ENCODE measurements at places on chromosomes 12 and 14.

DNA sequence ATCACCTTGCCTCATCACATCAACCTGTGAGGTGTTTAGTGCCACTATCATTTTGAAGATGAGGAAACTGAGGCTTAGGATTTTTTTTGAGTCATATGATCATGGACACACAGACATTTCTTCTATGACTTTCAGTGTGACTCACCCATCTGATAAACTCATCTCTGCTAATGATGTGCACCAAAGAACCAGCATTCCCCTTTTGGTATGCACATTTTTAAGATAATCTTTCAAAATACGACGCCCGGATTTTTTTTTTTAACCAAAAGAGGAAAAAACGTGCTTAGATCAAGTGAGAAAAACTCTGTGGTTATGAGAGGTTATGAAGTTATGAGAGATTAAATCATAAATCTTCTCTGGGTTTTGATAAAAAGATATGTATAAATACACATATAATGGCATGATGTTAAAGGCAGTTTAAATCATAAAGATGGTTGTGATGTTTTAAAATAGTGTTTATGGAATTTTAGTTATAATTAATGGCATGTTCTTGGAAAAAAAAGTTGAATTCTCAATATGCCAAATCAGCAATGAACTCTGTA is 948.1 kb downstream of the TMTC2 start:
- DNase-seq, result no peak

DNA sequence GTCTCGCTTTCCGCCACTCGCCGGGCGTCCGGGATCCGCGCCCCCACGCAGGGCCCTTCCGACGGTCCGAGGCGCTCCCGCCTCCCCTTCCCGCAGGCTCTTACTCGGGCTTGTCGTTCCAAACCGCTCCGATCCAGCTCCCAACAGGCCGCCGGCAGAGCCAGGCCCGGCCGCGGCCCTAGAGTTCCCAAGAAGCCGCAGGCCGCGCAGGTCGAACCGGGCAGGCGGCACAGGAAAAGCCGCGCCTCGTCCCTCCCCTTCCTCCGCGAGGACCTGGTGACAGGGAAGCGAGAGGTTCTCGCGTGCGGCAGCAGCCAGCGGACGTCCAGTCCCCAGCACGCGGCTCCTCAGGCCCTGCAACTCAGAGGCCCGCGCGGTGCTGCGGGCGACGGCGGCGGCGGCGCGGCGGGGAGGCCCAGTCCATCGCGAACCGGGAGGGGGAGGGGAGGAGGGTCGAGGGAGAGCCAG is 272 bp downstream of the HECTD1 start:
- DNase-seq, result no peak

DNA sequence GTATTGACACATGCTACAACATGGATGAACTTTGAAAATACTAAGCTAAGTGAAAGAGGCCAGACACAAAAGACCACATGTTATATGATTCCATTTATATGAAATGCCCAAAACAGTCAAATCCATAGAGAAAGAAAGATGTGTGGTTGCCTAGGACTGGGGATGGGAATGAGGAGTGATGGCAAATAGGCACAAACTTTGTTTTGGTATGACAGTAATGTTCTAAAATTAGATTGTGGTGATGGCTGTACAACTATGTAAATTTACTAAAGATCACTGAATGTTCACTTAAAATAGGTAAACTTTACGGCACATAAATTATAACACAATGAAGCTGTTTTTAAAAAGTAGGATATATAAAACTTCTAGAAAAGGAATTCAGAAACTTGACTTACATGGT is 41.7 kb downstream of the PPP1R13B start:
- no peak for DNase-seq

GRCh38 chr14:34895277-34895676 is 20.1 kb upstream of the BAZ1A start:
- DNase-seq, result no peak

DNA sequence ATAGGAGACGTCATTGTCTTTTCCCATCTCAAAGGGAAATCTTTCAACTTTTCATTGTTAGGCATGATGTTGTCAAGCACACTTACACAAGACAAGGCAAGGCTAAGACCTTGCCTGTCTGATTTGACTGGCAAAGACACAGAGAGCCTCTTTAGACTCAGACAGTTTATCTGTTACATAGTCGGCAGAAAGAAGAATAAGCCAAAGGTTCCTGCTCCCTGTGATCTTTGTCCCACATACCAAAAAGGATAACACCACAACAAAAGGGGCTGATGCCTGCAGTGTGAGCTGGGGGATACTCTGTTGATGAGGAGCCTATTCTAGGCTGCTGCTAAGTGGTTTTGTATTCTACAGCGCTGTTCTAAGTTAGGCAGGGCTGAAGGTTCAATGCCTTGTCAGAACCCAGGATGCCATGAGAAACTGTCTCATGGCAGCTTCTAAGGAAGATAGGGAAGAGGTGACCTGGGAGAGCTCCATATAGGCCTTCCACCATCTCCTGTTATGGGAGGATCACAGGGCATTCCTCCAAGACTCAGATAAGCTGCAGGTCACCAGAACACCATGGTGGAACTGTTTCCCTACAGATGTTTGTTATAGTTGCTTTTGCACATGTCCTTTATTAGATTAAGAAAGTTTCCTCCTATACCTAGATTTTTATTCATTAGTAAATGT is 12.7 kb downstream of the ERC1 start:
- DNase-seq, result no peak

GRCh38 chr12:40801861-40802260 is 109.6 kb downstream of the CNTN1 start:
- DNase-seq, result no peak

- DNase-seq, result no peak
These were observed 1.4 kb upstream of the PWP1 start for GRCh38 chr12:107684029-107684795.

GRCh38 chr12:99523853-99524252 is 123.7 kb upstream of the GARIN6 start:
- DNase-seq, result no peak

- DNase-seq, result no peak
These were observed 12.5 kb upstream of the MARK3 start for GRCh38 chr14:103372552-103373304.

DNA sequence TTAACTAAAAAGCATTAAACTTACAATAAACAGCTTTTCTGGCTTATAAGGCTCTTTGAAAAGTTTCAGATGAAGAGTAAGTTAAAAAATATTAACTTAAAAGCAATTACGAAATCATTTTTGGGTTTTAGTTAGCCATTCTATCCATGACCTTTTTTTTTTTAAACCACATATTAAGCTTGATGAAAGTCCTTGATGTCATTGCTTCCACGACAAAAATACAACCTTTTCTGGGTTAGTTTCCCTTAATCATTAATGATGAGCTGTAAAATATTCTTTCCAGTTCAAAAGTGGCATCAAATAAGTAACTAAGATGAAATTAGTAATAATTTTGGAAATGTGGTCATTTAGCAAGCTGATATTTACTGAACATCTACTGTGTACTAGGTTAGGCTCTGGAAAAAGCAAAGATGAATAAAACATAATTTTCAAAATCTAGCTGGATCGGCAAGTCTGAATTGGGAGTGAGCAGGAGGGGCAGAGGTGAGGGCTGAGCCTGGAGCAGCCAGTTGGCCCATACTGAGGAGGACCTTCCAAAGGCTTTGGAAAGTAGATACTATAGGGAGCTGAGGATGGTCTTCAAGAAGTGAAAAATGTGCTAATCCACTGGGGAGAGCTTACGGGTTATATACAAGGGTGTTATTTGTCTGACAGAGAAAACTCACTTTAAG is 345.2 kb downstream of the ZFP36L1 start:
- DNase-seq, result no peak

DNA sequence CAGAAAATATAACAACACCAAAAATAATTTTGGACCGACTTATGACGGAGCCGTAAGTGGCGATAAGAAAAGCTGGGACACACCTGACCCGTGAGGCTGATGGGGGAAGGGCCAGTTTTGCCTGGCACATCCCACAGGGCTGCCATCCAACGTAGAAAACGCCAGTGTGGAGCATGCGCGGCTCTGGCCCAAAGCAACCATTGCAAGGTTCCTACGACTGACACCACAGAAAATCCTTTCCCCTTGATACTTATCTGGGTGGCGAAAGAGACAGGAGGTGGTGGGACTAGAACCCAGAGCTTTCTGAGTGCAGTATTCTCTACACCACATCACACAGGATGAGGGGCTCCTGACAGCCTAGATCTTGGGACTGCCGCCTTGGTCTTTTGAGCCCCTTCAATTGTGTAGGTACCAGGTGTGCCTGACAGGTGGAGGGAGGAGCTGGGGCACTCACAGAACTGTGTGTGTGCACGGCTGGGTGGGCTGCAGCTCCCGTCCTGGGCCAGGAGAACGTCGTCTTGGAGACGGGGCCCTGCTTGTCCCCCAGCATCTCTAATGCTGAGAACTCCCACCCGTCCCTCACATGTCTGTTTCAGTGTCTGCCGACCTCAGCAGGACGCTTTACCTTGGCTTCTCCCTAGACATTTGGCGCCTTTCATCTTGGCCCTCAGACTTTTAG is 17.4 kb upstream of the CACNA2D4 start:
- DNase-seq, result no peak

All from transverse colon (tissue), 4 donors.